ENCODE measurements at places on chromosomes 11 and 22. TPM values are rescaled to one million over a fixed set of nuclear protein-coding genes. Genes with fewer than 3 reads are reported as not detected.

Gene GPR137
- 23.5 TPM for total RNA-seq

Gene MS4A2
- not detected for total RNA-seq

Gene OR8D4
- not detected for total RNA-seq

Gene EHBP1L1
- 85.3 TPM for total RNA-seq

Gene OR52H1
- total RNA-seq: not detected

Gene MCAM
- 356 TPM for total RNA-seq

Gene PHLDA2
- 1.8 TPM for total RNA-seq

Gene RIN1
- total RNA-seq: 1.0 TPM

Gene PRAME
- 0.19 TPM for total RNA-seq

Gene OR51B4
- not detected for total RNA-seq

Gene POLD3
- 4.6 TPM for total RNA-seq

Gene SCN3B
- 0.70 TPM for total RNA-seq

GRCh38 chr22:47355388-47355725, 592.9 kb downstream of the TBC1D22A start:
- peak; percentile 40 for DNase-seq
- no peak overlapping the region for H3K27ac ChIP-seq
- no peaks in the 10 kb centered on the region for H3K27me3 ChIP-seq
- no peak overlapping the region for H3K4me3 ChIP-seq
- no peaks in the 10 kb centered on the region for H3K4me1 ChIP-seq

GRCh38 chr22:49738006-49738405, 89.7 kb downstream of the BRD1 start:
- H3K27ac ChIP-seq: no peak overlapping the region
- H3K27me3 ChIP-seq: no peaks in the 10 kb centered on the region
- H3K4me3 ChIP-seq: no peak overlapping the region
- no peaks in the 10 kb centered on the region for H3K36me3 ChIP-seq
- peak; percentile 7 for DNase-seq

GRCh38 chr11:69035946-69036340, 12.8 kb upstream of the TPCN2 start:
- H3K27me3 ChIP-seq: no peaks in the 10 kb centered on the region
- no peaks in the 10 kb centered on the region for H3K4me1 ChIP-seq
- no peak for DNase-seq
- H3K27ac ChIP-seq: peak overlapping the region; percentile 62

DNA sequence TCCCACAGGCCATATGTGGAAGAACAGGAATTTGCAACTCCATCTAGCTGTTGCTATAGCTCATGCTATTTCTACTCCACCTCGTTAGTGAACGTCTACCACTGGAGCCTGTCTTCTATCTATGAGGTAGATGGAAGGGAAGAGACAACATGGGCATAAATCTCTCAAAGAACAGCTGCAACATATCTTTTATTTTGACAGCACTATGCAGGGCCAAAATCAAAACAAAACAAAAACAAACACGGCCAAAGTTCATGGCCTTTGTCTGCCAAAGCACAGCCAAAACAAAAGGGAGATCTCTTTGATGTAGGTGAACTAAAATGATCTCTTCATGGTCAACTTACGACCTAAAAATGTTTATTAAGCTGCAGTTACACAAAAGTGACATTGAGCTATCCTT, 215.2 kb upstream of the MPPED2 start:
- no peaks in the 10 kb centered on the region for H3K36me3 ChIP-seq
- no peak overlapping the region for H3K4me3 ChIP-seq
- no peak for DNase-seq
- H3K27ac ChIP-seq: no peak overlapping the region
- no peaks in the 10 kb centered on the region for H3K27me3 ChIP-seq
- no peaks in the 10 kb centered on the region for H3K4me1 ChIP-seq

DNA sequence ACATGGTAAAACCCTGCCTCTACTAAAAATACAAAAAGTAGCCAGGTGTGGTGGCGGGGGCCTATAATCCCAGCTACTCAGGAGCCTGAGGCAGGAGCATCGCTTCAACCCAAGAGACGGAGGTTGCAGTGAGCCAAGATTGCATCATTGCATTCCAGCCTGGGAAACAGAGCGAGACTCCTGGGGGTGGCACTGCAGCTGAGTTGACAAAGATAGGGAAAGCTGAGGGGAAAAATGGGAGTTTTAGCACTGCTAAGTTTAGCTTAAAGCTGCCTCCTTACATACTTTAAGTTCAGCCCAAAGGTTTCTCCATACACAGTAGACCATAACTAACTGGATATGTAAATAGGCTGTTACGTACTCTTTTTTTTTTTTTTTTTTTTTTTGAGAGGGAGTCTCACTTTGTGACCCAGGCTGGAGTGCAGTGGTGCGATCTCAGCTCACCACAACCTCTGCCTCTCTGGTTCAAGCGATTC, 9.0 kb upstream of the USP28 start:
- no peaks in the 10 kb centered on the region for H3K27me3 ChIP-seq
- DNase-seq: no peak
- H3K4me1 ChIP-seq: no peaks in the 10 kb centered on the region
- no peaks in the 10 kb centered on the region for H3K36me3 ChIP-seq

GRCh38 chr11:75301131-75301530, 50.3 kb downstream of the ARRB1 start:
- no peak overlapping the region for H3K27ac ChIP-seq
- H3K4me3 ChIP-seq: no peak overlapping the region
- H3K27me3 ChIP-seq: no peaks in the 10 kb centered on the region
- H3K36me3 ChIP-seq: no peaks in the 10 kb centered on the region
- DNase-seq: no peak
- no peaks in the 10 kb centered on the region for H3K4me1 ChIP-seq

GRCh38 chr11:61874377-61874809, 17.0 kb downstream of the FADS3 start:
- peak overlapping the region; percentile 51 for H3K27ac ChIP-seq
- H3K27me3 ChIP-seq: no peaks in the 10 kb centered on the region
- peaks cover 39% of the 10 kb centered on the region for H3K36me3 ChIP-seq
- H3K4me1 ChIP-seq: no peaks in the 10 kb centered on the region
- DNase-seq: no peak

DNA sequence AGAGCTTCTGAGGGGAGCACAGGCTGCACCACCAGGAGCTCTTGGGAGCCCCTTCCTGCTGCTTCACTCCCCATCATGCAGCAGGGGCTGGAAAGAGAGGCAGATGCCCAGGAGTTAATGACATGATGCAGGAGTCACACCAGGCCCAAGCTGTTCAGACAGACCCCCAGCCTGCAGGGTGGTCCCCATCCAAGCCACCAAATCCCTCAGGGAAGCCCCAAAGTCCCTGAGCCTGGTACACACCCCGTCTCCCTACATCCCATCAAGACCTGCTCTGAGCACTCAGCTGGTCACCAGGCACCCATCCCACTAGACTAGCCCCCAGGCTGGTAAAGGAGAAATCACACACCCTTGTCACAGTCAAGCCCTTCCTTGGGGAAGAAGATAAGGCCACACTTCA, 11.3 kb downstream of the CYB561A3 start:
- H3K36me3 ChIP-seq: peaks cover 46% of the 10 kb centered on the region
- H3K4me3 ChIP-seq: no peak overlapping the region
- H3K27ac ChIP-seq: no peak overlapping the region
- H3K27me3 ChIP-seq: no peaks in the 10 kb centered on the region
- no peak for DNase-seq

DNA sequence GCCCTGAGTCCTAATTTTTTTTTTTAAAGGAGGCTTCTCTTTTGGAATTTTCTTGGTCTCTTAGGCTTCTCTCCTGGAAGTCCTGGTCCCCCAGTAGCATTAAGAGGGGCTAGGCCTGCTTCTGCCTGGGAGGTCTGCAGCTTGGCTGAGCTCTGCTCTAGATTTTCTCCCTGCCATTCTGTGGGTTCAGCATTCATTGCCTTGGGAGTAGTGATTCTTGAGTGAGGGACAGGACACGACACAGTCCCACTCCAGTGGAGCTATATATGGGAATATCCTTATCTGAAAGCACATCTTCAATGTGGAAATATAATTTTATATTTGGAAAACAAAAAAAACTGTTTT, 3.7 kb downstream of the IGSF22 start:
- no peaks in the 10 kb centered on the region for H3K36me3 ChIP-seq
- H3K27me3 ChIP-seq: no peaks in the 10 kb centered on the region
- DNase-seq: no peak
- peak overlapping the region; percentile 82 for H3K27ac ChIP-seq

GRCh38 chr11:107704451-107704850, 7.4 kb downstream of the SLN start:
- DNase-seq: no peak
- H3K27me3 ChIP-seq: no peaks in the 10 kb centered on the region
- no peaks in the 10 kb centered on the region for H3K4me1 ChIP-seq
- no peak overlapping the region for H3K27ac ChIP-seq

DNA sequence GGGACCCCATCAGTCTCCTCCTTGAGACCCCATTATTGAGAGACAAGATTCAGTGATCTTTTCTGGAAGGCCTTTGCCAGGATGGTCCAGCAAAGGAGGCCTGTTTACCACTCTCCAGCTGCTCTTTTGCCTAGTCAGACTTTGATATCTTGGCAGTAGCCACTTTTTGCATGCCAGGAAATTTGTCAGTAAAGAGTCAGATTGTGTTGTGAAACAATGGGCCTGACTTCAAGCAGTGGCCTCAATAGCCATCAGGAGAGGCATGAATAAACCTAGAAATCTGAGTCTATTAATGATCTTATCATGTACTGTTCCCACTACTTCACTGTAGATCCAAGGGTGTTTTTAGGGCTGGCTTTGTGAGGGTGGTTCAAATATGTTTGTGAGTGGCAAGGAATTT, 479.4 kb downstream of the JRKL start:
- H3K4me1 ChIP-seq: no peaks in the 10 kb centered on the region
- no peaks in the 10 kb centered on the region for H3K36me3 ChIP-seq
- H3K27ac ChIP-seq: no peak overlapping the region
- DNase-seq: no peak
- no peak overlapping the region for H3K4me3 ChIP-seq

GRCh38 chr22:27391092-27391770, 410.3 kb downstream of the MN1 start:
- H3K27ac ChIP-seq: no peak overlapping the region
- H3K36me3 ChIP-seq: no peaks in the 10 kb centered on the region
- H3K4me3 ChIP-seq: no peak overlapping the region
- H3K4me1 ChIP-seq: no peaks in the 10 kb centered on the region
- DNase-seq: peak; percentile 63
- H3K27me3 ChIP-seq: no peaks in the 10 kb centered on the region

GRCh38 chr11:90447618-90448017, 224.8 kb upstream of the CHORDC1 start:
- H3K4me3 ChIP-seq: no peak overlapping the region
- H3K27ac ChIP-seq: no peak overlapping the region
- no peak for DNase-seq
- H3K27me3 ChIP-seq: no peaks in the 10 kb centered on the region
- no peaks in the 10 kb centered on the region for H3K4me1 ChIP-seq
- H3K36me3 ChIP-seq: no peaks in the 10 kb centered on the region

GRCh38 chr11:15216678-15217077, 102.0 kb downstream of the INSC start:
- DNase-seq: no peak
- H3K27ac ChIP-seq: no peak overlapping the region
- no peak overlapping the region for H3K4me3 ChIP-seq
- no peaks in the 10 kb centered on the region for H3K36me3 ChIP-seq
- H3K4me1 ChIP-seq: no peaks in the 10 kb centered on the region

GRCh38 chr11:102467080-102467708, 14.6 kb upstream of the TMEM123 start:
- no peak for DNase-seq
- no peak overlapping the region for H3K27ac ChIP-seq
- no peaks in the 10 kb centered on the region for H3K27me3 ChIP-seq
- H3K4me1 ChIP-seq: no peaks in the 10 kb centered on the region
- H3K36me3 ChIP-seq: no peaks in the 10 kb centered on the region

GRCh38 chr11:102139081-102139498, 28.8 kb downstream of the YAP1 start:
- no peaks in the 10 kb centered on the region for H3K36me3 ChIP-seq
- H3K27me3 ChIP-seq: no peaks in the 10 kb centered on the region
- H3K4me1 ChIP-seq: peaks cover 47% of the 10 kb centered on the region
- no peak overlapping the region for H3K4me3 ChIP-seq

GRCh38 chr11:119974051-119974450, 163.9 kb downstream of the TRIM29 start:
- no peaks in the 10 kb centered on the region for H3K4me1 ChIP-seq
- no peak overlapping the region for H3K27ac ChIP-seq
- DNase-seq: no peak

Data from right atrium auricular region (tissue), 2 donors.